ENCODE measurements at places on chromosomes 11 and 22.

GRCh38 chr11:80815752-80816453 is 1375.1 kb upstream of the TENM4 start:
- DNase-seq, result no peak

DNA sequence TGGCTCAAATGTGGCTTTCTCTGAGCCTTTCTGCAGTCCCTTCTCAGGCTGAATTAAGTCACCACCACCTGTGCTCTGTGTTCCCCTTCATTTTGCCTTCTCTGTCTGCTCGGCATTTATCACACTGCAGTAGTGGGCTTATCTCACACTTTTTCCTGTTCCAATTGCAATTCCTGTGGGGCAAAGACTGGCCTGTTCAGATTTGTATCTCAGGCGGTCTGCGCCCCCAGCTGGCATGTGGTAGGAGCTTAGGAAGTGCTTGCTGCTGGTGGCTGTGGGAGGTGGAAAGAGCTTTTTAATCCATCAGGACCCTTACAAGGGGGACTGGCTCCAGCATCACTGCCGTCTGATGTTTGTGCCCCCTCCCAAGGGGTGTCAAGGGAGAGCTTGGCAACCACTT is 21.2 kb downstream of the BMAL1 start:
- DNase-seq, result no peak

DNA sequence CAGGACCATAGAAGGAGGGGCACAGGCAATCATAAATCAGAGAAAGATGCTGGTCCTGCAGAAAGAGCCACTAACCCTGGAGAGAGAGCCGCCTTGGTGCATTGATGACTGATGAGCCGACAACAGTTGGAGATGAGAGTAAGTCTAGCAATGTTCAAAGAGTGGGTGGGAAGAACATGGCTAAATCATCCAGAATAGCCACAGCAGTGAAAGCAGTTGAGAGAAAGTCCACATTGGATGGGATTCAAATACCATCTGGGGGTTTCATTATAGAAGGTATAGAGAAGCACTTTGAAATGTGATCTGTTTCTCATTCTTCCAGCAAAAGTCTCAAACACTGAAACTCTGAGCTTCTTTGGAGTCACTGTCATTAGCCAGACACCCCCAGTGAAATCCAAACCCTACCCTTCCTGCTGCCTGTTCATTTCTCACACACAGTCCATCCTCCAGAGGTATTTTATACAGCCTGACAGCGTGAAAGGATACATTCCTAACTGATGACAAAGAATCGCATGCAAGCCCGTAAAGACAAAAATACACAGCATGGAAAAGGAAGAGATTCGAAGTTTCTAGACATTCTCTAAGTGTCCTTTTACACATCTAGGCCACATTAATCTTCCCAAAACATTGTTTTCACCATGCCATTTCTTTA is 303.1 kb upstream of the MPPED2 start:
- no peak for DNase-seq

DNA sequence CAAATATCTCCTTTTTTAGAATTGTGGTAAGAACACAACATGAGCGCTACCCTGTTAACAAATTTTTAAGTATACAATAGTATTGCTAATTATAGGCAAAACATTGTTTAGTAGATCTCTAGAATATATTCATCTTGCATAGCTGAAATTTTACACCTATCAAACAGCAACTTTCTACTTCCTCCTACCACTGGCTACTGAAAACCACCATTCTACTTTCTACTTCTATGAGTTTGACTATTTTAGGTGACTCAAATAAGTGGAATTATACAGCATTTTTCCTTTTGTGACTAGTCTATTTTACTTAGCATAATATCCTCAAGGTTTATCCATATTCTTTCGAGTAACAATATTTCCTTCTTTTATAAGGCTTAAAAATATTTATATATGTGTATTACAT is 128.4 kb downstream of the FAM76B start:
- DNase-seq, result no peak

DNA sequence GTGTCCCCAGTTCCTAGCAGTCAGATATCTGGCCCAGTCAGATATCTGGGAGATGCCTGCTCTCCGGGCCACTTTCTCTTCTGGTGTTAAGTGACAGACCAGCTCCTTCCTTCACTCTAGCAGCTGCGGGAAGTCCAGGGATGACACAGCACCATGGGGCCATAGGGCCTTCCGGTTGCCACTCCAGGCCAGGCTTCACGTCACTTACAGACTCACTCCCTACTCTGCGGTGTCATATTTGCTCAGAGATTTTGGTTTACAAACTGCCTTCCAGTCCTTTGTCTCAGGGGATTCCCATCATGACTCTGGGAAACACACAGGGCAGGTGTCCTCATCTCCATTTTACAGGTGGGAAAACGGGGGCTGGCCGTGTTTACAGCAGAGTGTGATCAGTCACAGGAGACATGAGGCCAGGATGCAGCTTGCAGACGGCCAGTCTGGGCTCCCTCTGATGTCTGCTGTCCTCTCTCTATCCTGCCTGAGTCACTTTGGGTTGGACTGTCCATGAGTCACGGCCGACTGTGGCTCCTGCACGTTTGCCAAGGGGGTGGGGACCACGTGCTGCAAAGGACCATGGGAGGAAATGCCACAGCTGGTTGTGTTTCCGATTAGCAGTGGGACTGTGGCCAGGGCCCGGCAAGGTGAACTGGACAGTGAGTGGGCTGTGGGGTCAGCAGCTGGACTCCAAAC is 8.2 kb upstream of the TBC1D22A start:
- DNase-seq, result no peak

DNA sequence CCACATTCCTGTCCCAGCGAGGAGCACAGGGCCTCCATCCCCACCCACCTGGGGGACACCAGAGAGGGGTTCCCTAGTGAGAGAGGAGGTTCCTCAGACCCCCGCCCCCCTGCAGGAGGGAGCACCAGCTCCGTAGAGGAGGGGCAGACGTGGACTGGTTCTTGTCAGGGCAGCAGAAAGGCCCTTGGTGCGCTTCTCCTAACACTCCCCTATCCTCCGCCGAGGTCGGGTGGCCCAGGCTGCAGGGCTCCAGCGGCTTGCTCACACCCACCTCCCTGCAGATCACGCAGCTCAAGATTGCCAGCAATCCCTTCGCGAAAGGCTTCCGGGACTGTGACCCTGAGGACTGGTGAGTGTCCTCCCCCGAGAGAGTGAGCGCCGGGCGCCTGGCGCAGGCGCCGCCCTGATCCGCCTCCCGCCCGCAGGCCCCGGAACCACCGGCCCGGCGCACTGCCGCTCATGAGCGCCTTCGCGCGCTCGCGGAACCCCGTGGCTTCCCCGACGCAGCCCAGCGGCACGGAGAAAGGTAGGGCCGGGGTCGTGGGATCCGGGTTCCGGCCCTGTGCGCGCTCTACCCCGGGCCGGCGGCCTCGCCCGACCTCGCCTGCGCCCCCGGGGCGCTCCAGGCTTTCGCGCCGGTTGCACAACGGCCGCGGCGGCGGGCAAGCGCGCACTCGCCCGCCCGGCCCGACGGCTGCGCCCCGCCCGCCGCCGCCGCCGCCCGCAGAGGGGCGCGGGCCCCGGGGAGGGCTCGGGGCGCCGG is 5.1 kb downstream of the TBX1 start:
- DNase-seq, result no peak

DNA sequence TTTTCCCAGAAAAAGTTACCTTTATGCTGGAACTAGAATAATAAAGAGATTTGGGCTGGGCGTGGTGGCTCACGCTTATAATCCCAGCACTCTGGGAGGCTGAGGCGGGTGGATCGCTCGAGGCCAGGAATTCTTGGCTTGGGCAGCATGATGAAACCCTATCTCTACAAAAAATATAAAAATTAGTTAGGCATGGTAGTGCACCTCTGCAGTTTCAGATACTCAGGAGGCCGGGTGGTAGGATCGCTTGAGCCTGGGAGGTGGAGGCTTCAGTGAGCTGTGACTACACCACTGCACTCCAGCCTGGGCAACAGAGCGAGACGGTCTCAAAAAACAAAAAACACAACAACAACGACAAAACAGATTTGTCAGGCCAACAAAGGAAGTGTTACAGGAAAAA is 119.3 kb upstream of the OR9Q1 start:
- DNase-seq, result no peak

DNA sequence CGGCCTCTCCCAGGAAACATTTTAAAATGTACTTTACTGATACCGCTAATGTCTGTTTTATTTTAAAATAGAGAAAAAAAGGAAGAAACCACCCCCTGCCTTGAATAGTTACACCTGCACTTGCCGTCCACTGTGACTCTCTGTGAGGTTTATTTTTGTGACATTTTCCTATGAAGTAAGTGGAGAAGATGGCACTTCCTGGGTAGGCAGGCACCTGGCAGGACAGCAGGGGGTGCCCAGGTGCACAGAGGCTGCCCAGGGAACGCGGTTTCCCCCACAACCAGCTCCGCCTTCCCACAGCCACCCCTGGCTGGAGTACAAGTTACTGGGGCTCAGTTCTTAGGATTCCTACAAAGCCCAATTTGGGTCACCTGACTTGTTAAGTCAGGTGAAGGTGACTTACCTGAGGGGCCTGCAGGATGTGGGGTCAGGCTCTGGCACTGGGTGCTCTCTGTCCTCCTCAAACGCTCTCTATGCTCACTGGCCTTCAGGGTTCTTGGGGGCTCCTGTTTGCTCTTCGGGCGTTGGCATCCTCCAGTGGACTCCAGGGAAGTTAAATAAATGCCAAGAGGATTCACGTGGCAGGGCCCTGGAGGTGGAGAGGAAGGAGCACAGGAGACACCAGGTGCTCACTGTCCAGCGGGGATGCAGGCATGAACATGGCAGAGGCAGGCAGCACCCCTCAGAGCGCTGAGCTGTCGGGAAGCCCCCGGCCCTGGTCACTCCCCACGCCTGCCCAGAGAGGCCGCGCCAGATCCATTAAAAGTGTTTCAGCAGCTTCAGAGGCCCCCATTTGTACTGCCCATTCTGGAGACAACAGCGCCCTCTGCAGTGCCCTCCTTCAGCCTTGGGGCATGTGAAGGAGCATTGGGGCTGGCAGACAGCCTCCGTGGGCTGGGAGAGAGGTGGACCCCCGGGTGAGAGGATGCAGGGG is 1021.2 kb downstream of the TBC1D22A start:
- DNase-seq, result no peak

DNA sequence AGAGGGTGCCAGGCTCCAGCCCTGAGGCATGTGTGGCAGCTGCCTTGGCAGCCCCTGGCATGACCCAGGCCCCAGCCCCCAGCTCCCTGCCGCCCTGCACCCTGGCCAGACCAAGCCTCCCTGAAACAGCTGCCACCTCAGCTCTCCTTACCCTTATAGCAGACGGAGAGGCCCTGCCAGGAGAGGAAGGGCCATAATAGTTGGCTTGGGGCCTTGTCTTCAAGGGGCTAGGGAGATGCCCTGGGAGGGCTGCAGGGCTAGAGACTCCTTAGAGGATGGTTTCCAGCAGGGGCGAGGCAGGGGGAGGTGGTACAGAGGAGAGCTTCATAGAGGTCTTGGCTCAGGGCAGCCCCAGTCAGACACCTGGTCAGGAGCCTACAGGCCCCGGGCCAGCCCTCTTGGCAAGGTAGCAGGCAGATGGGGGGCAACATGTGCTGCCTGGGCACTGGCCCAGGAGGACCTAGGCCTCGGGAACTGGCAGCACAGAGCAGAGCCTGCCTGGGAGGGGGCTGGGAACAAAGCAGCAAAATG is 13.0 kb downstream of the SMTN start:
- no peak for DNase-seq

- peak; percentile 76 for DNase-seq
Measured at GRCh38 chr11:14644226-14645014, 816 bp downstream of the PDE3B start.

- no peak for DNase-seq
Measured at GRCh38 chr11:46671958-46672315, 28.5 kb downstream of the ARHGAP1 start.

DNA sequence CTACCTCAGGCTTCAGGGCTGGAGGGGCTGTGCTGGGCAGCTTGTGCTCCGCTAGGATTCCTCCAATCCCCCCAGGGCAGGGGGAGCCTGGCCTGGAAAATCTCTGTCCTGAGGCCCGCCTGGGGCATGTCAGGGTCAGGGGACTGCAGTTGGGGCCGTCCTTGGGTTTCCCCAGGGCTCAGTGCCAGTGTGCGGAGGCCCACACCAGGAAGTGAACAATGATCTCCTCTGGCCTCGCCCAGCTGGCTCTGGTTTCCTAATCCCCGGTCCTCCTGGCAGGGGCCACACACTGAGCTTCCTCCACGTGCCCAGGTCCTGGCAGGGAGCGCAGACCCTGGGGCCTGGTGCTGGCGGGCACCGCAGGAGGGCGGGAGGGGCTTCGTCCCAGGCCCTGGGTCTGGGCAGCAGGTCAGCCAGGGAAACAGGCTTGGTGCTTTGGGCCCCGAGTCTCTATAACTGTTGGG is 1.4 kb upstream of the MUC2 start:
- DNase-seq, result no peak

- DNase-seq, result peak; percentile 79
Measured at GRCh38 chr11:57491371-57492061, 24.0 kb downstream of the SLC43A1 start.

DNA sequence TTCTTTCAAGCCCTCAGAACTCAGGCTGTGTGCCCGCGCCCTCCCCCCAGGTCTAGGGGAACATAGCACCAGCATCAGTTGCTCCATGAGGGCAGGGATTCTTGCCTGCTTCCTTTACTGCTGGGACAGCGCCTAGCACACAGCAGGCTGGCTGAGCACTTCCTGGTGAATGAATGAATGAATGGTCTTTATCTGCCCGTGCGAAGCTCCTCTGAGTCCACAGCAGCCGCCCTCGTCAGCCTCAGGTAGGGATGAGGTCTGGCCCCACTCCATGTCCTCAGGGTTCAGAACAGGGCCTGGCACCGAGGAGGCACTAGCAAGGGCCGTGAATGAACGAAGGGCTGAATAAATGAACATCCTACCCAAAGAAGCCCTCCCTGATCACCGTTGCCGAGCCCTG is 27.3 kb downstream of the ARRB1 start:
- DNase-seq, result no peak

DNA sequence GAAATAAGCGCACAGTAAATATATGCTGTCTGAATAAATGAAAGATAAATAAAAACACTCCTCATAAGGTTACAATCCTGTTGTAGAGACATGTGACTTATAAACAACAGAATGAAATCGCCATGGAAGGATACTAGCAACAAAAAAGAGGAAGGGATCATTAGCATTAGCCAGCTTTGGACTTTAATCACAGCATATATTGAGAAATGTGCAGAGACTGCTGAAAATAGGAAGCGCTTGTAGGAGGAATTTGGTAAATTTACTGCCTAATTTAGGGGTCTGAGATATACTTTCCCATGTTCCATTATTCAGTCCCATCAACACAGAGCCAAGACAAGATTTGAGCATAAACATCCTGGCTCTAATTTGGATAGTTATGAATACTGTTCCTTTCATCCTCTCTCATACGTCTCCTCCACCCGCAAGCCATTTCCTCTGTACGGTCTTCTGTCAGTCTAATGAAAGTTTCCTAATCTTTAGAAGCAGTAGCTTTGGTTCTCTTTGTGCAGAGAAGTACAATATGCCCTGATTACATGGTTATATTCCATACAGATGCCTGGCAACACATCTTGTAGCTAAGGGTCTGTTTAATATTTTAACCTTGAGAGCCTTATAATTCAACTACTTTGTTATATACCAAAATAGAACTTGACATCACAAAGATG is 37.1 kb upstream of the AKIP1 start:
- no peak for DNase-seq

GRCh38 chr22:30240541-30241417 is 5.8 kb downstream of the LIF start:
- no peak for DNase-seq

All from stimulated activated effector memory CD8-positive, alpha-beta T cell treated with anti-CD3 and anti-CD28 coated beads, Interleukin-12 subunit alpha, Interleukin-12 subunit beta, amount 100 ng/mL, for 72 hours (primary cell).